ENCODE measurements at places on chromosomes 4 and X.

DNA sequence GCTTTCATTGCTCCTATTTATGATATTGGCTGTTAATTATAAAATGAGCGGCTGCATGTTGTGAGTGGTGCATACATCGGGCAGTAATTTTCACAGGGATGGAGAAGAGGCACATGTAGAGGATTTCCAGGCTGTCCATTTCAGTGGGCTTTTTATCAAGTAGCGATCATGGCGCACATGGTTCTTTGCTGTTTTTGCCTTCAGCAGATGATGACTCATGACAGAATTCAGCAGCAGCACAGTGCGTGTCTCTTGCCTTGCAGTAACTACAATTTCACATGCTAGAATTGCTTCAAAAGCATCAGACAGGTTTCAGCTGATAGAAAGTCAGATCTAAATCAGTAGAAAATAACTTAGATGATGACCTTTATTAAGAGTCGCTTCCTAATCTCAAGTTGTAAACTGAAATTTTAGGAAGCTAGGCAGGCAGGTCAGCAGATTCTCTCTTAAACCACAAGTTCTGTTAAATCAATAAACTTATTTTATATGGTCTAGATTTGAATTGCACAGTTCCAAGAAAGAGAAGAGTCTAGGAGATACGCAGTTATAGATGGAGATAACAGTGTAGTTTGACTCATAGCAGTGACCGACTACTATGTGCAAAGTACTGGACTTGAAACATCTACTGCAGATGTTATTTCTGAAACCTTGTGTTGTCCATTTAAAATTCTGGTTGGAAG is 35.8 kb downstream of the LRP2BP start:
- no peak for DNase-seq

DNA sequence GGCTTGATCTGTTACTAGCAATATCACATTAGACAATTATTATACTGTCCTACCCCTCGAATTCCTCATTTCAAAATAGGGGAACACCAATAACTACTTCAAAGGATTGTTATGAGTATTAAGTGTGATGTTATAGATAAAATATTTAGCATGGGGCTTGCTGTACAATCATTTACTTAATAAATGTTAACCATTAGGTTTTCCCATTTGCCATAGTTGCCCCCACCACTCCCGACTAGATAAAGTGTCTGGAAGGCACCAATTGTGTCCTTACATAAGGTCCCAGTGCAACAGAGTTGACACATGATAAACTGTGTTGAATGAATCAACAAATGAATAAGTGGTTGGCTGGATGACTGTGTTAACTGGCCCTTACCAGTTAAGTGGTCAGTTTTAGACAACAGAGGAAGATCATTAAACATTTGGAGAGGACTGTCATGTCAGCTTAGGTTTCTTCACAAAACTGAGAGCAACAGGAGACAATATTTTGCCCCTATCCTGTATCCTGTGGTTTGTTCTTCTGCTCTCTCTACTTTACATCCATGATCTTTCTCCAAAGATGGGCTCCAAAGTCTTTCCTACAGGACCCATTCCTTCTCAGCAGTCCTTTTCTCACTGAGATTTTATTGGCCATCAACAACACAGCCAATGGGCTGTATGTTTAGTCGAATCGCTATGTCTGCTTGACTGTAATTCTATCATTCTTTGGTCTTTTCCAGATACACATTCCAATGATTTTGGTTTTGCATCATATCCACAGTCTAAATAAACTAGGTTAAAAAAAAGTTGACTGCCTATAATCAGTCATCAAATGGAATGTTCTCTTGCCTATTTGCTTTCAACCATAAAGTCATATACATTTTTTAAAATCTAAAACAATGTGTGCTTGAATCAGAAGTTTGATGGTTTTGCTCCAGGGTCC is 74.4 kb downstream of the RNF150 start:
- no peak for DNase-seq

GRCh38 chrX:81708487-81708886 is 506.6 kb downstream of the SH3BGRL start:
- DNase-seq, result no peak

DNA sequence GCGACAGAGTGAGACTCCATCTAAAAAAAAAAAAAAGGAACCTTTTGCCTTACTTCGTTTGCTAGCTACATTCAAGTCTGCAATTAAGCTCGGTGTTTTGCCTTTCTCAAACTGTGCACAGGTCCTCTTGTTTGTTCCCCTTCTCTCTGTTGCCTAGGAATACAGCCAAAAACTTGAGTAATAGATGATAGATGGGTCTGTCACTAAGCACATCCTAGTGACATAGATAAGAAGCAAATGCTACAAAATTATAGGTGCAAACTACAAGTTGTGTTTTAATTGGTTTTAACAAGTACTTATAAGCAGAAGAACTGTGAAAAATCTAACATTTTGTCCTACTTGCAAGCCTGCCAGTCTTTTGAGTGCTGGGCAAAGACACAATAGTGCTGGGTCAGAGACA is 95.2 kb downstream of the SNCA start:
- DNase-seq, result no peak

DNA sequence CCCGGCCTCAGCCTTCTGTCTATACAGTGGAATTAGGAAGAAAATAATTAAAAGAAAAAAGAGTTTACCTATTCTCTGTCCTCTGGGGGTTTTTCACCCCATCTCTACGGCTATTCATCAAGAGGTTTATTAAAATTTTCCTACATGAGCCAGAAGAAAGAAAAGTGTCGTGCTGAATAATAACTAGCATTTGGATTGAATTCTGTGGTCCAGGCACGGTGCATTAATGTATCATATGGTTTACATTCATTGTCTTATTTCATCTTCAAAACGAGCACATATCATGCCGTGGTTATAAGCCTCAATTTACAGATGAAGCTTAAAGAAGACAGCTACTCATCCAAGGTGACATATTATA is 5.4 kb upstream of the NAA15 start:
- DNase-seq, result no peak

- no peak for DNase-seq
Observed at GRCh38 chr4:687048-687970, 1.6 kb downstream of the SLC49A3 start.

GRCh38 chrX:40188573-40189417 is 91.0 kb upstream of the BCOR start:
- DNase-seq, result no peak

- peak; percentile 12 for DNase-seq
Observed at GRCh38 chr4:55503169-55503568, 43.5 kb downstream of the CLOCK start.

DNA sequence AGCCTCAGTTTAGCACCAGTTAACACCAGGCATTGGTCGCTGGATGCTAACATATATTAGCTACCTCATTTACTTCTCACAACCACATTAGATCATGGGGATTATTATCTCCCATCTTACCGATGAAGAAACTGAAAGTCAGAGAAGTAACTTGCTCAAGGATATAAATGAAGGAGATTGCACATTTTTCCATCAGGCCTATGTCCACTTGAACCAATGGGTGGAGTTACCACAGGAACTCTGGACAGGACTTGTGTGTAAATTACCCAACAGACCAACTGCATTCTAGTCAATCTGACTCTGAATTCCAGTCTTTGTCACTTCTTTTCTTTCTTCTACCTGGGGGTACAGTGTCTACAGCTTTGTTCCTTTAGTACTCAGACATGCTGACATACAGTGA is 1.8 kb downstream of the LNX1 start:
- no peak for DNase-seq

GRCh38 chrX:15973299-15973698 is 118.7 kb upstream of the AP1S2 start:
- peak; percentile 30 for DNase-seq

DNA sequence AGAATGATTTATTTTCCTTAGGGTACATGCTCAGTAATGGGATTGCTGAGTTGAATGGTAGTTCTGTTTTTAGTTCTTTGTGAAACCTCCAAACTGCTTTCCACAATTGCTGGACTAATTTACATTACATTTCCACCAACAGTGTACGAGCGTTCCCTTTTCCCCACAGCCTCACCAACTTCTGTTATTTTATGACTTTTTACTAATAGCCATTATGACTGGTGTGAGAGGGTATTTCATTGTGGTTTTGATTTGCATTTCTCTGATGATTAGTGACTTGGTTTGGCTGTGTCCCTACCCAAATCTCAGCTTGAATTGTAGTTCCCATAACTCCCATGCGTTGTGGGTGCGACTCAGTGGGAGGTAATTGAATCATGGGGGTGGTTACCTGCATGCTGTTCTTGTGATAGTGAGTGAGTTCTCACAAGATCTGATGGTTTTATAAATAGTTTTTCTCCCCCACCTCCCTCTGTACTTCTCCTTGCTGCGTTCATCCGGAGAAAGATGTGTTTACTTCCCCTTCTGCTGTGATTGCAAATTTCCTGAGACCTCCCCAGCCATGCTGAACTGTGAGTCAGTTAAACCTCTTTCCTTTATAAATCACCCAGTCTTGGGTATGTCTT is 95.1 kb downstream of the GBA3 start:
- no peak for DNase-seq

GRCh38 chrX:47643926-47644325 is 6.4 kb downstream of the ELK1 start:
- DNase-seq, result no peak

DNA sequence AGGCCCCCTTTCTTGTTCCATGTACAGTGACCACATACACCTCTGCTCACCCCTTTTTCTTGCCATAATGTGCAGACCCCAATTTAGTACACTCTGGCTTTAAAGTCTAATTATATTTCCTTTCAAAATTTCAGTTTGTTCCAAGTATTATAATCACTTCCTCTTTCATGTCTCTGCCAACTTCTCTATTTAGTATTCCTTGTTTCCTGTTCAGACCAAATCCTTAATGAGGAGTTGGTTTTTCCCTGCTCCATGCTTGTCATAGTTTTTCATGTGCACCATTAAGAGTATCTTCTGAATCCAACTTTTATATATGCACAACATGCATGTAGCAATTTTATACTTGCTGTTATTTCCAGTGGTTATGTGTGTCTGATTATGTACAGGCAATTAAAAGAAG is 32.3 kb downstream of the USP53 start:
- DNase-seq, result no peak

GRCh38 chr4:77881460-77882295 is 19.0 kb downstream of the MRPL1 start:
- no peak for DNase-seq

DNA sequence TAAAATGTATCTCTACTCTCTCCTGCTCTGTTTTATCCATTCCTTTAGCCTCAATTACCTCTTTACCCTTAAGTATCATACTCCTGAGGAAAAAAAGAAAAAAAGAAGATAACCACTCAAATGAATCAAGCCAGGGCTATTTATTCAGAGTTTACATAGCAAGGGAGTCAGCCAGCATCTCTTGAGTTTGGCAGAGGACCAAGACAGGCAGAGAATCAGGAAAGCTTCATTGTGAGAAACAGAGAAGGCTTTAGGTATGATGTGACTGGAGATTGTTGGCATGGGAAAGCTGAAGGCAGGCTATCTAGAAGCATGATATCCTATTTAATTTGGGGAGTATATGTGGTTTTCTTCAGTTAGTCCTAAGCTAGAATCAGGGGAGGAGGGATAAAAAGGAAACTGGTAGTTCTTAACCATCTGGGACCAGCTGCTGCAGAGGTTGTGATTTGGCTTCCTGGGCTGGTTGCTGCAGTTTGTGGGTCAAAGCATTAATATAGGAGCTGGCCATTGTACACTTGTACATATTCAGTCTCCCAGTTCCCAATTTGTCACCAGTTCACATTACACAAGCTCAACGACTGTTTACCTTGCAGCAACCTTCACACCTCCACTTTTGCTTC is 11.2 kb downstream of the APELA start:
- DNase-seq, result no peak

DNA sequence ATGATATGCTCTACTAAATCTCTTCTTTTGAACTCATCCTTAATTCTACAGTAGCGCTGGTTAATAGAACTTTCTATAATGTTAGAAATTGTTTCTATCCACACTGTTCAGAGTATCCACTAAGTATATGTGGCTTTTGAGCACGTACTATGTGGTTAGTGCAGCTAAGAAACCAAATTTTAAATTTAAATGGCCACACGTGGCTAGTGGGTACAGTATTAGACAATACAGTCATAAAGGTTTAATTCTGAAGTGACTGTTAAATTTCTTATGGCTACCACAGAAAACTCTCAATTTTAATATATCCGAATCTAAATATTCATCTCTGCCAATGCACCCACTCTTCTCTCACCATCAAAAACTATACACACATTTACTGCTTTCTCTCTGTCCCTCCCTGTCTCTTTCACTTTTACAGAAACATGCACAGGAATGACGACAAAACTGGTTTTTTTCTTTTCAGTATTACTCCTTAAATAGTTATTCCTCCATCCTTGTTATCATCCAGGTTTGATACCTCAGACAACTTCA is 583.9 kb downstream of the KCTD8 start:
- DNase-seq, result no peak

GRCh38 chr4:87543835-87544461 is 14.8 kb upstream of the SPARCL1 start:
- no peak for DNase-seq

GRCh38 chr4:164081371-164081770 is 586.9 kb downstream of the TMA16 start:
- no peak for DNase-seq

GRCh38 chr4:76709772-76710090 is 188.2 kb downstream of the SOWAHB start:
- no peak for DNase-seq

Measured in activated CD4-positive, alpha-beta T cell treated with anti-CD3 and anti-CD28 coated beads, Interleukin-2, amount 50 U/mL, for 16 hours (primary cell).